Nephron progenitor cell (in vitro differentiated cells): ENCODE measurements at places on chromosomes 1 and 21.

DNA sequence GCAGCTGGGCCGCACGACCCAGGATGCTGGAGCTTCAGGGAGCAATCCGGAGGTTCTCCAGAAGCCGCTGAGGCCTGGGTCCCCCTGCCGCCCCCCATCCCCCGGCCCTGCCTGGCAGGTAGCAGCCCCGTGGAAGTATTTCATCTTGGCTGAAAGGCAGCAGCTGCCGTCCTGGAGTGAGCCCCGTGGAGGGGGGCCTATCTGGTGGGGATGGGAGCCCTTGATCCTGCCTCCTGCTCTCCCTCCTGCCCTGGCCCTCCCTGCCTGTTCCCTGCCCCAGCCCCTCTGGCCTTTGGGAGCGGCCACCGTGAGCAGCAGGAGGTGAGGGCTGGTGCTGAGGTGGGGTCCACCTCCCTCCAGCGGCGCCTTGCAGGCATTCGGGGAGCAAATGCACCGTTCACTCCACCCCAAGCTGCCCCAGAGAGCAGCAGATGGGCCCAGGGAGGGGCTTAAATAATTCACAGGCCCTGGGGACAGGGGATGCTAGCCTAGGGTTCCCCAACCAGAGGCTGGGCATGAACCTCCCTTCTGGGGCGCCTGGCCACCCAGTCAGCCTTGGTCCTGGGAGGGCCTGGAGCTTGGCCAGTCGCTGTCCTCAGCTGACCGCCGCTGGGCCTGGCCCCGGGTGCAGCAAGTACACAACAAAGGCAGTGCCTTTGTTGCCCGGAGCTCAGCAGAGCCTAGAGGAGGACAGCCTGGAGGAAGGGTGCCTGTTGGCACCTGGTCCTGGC is 23.7 kb upstream of the PLCH2 start:
- no peak for DNase-seq

- DNase-seq = no peak
These were observed 17.6 kb upstream of the CLIC4 start for GRCh38 chr1:24727501-24728216.

DNA sequence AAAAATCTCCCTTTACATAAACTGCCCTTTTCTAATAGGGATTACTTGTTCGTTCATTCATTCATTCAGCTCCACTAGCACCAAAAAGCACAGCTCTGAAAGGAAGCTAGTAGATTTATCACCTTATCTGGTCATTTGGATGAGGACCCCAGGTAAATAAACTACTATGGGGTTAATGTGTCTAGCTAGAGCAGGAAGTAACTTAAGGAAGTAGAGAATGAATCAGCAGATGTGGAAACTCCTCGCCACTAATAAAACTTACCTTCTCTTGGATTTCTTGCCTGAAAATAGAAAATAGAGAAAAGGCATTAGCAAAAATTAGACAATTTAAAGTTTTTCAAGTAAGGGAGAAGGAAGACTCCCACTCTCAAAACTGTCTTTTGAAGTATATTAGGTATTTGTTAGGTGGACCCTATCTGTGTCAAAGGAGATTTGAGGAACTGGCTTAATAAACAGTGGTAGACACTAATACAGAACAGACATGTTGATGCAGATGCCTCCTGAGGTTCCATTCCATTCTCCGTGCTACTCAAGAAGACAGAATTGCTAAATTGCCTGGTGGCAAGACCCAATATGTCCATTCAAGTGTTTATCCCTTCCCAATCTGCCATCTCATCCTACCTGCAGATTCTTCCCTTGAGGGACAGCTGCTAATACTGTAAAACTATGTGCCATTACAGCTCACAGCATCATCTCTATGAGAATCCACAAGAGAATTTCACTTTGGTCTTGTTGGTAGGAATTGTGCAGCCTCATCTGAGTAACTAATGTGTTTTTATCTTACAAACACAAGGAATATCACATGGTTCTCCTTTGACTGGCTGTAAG is 14.9 kb downstream of the SELL start:
- DNase-seq = no peak

- no peak for DNase-seq
These were observed 160.4 kb downstream of the DSCAM start for GRCh38 chr21:40686526-40686925.

DNA sequence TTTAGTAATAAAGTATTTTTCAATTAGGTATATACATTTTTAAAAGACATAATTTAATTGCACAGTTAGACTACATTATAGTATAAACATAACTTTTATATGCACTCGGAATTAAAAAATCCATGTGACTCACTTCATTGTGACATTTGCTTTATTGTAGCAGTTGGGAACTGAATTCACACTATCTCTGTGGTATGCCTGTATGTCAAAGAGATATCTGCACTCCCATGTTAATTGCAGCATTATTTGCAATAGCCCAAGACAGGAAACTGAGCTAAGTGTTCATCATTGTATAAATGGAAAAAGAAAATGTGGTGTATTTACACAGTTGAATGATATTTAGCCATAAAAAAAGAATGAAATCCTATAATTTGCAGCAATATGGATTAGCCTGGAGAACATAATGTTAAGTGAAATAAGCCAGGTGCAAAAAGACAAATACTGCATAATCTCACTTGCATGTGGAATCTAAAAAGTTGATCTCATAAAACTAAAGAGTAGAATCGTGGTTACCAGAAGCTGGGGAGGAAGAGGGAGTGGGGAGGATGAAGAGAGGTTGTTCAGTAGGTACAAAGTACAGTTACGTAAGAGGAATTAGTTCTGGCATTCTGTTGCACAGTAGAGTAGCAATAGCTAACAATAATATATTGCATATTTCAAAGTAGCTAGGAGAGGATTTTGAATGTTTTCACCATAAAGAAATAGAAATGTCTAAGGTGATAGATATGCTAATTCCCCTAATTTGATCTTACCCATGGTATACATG is 64.8 kb downstream of the DPT start:
- DNase-seq = no peak

- no peak for DNase-seq
These were observed 17.2 kb downstream of the GNG12 start for GRCh38 chr1:67816095-67816475.

GRCh38 chr1:117825414-117825813 is 104.0 kb downstream of the GDAP2 start:
- DNase-seq = no peak

- no peak for DNase-seq
These were observed 293.6 kb downstream of the HLX start for GRCh38 chr1:221172841-221173240.

DNA sequence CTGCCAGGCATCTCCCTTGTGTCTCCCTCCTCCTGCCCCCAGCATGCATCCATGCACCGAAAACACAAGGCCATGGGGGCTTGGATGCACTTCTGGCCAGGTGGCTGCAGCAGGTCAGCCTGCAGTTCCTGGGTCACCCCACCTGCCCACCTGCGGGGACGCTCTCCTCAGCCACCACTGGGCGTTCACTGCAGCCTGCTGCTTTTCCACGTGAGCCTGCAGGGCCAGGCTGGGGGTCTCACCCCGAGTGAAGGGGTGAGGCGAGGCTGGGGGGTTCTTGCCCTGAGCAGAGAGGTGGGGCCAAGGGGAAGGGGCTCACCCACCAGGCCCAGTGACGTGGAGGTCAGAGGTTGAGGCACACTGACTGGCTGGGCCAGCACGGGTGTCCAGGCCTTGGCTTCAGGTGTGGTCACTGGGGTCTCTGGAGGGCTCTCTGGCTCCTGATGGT is 64.6 kb downstream of the WNT9A start:
- no peak for DNase-seq
